ENCODE measurements at places on chromosomes 6 and 20.

- no peak for DNase-seq
Measured at GRCh38 chr20:1669304-1669703, 11.7 kb upstream of the SIRPG start.

DNA sequence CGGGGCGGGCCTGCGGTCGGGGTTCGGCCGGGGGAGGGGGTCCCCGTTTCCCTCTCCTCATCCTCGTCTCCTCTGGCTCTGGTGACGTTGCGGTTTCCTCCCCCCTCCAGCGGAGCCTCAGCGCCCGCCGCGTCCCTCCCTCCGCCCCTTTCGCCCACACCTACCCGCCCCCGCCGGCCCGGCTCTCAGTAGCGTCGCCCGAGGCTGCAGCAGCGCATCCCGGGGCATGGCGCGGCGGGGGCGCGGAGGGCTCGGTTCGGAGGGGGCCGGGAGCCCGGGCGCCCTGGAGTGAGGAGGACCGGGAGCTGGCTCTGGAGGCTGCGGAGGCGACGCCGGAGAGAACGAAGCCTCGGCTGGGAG, at the start of gene DSE:
TSS of gene DSE (plus strand) at position 188 of the 360 bp plus-strand sequence. CDS start 28,304 bp downstream, outside the sequence.
- DNase-seq, result no peak

- no peak for DNase-seq
Measured at GRCh38 chr6:81071121-81071520, 681.4 kb downstream of the TENT5A start.

DNA sequence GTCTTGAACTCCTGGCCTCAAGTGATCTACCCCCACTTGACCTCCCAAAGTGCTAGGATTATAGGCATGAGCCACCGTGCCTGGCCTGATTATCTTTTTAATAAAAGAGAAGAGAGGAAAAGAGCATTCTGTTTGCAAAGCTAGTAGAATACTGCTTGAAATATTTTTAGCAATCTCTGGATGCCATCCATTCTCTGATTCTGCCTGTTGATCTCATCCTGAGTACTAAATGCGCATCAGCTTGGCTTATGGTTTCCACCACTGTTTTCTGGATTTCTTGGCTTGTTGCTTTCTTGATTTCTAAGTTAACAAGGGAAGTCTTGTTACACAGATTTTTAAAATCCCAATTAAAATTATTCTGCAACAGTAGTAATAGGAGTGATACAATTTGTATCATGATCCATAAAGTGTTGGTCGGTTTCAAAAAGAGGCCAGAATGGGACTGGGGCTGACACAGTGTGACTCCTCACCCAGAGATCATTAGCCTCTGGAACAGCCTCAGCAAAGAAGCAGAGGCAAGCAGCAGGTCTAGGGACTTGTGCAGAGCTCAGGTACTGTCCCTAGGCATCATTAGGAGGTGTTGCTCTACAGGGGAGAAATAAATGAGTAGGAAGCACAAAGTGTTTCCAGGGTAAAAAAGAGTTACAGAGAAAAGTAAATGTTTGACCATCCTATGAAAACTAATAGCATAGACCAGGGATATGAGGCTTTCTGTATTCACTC, 17.8 kb upstream of the SLC16A10 start:
- DNase-seq, result no peak

GRCh38 chr6:132734694-132735236, 20.9 kb upstream of the VNN1 start:
- peak; percentile 17 for DNase-seq
